ENCODE measurements at places on chromosomes 12 and 14.
A peak's percentile ranks its signal among the peaks of the same experiment; 100 is the strongest.

DNA sequence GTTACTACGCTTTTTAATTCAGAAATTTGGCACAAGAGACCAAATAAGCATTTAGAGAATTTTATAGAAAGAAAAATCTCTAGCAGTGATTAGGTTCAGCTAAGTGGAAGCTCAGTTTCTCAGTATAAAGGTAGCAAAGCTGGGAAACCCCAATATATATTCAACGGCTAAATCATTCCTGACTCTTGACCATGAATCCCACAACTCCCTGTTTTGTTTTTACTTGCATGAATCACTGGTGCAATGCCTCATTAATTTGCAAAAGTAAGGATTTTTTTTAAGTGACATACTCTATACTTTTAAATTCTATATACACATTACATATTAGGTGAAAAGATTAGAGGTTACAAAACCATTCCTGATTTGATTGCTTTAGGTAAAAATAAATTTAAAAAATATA lies 74.3 kb upstream of the PLEKHG7 start:
- no peak overlapping the region for H3K27ac ChIP-seq
- H3K27me3 ChIP-seq, result no peaks in the 10 kb centered on the region
- no peaks in the 10 kb centered on the region for H3K36me3 ChIP-seq
- no peak for DNase-seq

DNA sequence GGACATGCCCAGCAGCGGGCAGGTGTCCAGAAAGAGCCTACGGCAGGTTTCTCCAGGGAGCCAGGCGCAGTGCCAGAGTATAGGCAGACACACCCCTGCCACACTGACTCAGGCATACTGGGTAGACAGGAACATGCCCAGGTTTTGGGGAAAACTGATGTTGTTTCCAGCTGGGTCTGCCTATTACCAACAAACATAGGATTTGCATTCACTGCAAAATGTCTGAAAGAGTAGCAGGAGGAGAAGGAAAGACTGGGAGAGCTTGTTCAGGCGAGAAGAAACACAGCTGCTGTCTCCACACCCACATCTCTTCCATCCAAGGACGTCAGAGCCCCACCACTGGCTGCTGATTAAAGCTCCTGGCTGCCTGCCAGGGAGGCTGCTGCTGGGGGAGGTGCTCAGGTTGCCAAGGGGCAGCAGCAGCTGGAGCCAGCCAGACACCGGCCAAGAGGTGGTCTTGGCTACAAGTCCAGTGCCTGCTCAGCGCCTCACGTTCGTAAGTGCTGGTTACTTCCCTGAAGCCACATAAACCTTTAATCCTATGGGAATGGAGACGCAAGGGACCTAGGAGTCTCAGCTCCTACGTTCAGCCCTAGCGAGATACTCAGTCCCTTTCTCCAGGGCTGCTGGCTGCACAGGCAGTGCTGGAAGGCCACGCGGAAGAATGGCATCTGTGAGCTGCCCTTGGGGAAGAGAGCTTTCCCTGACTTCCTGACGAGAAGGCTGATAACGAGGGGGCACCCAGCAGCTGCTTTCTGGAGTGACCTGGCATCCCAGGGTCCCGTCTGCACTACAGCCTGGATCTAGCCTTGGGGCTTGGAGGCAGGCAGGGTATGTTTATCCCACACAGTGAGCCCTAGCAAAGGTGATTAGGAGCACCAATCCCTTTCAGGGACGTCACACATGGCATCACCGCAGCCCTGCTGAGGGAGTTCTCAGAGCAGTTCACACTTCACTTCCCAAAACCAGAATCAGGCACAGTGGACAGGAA lies 58.1 kb downstream of the PLEKHG3 start:
- no peaks in the 10 kb centered on the region for H3K36me3 ChIP-seq
- no peak overlapping the region for H3K27ac ChIP-seq
- H3K4me3 ChIP-seq, result no peak overlapping the region

DNA sequence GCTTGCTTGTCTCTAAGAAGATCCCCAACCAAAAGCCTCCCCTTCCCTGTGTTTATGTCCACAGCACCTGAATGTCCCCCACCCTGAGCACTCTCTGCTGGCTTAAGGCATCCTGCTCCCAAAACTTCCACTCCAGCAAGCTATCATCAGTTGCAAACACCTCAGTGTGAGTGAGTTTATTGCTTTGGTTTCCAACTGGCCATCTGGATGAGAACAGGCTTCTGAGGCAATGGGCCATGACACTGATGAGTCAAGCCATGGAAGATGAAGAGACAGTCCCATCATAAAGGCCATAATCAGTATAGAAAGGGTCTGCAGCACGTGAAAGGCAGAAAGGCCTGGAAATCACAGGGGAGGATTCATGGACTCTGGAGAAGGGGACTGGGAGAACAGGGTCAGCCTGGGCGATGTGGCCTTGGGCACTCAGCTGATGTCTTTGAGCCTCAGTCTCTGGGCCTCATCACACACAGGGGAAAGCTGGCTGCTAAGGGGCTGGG lies 12.8 kb downstream of the CMKLR1 start:
- no peaks in the 10 kb centered on the region for H3K4me1 ChIP-seq
- no peak for DNase-seq
- no peaks in the 10 kb centered on the region for H3K27me3 ChIP-seq

DNA sequence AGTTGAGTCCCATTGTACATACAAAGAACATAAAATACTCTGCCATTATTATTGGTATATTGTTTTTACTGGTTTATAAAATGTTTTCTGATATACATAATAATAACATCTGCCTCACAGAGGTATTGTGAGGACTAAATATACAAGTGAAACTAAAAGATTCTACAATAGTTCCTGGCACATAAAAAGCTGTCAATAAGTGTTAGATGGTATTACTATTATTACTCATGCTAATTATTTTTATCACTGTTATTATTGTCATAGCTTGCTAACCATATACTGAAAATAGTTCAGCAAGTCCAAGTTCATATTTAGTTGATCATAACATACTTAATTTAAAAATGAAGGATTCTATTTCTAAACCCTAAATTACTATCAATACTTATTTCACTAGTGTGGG lies 34.4 kb downstream of the BTG1 start:
- H3K27ac ChIP-seq, result no peak overlapping the region
- no peaks in the 10 kb centered on the region for H3K27me3 ChIP-seq
- H3K4me3 ChIP-seq, result no peak overlapping the region
- H3K4me1 ChIP-seq, result peaks cover 57% of the 10 kb centered on the region

- no peaks in the 10 kb centered on the region for H3K27me3 ChIP-seq
- H3K4me3 ChIP-seq, result no peak overlapping the region
- H3K27ac ChIP-seq, result no peak overlapping the region
- DNase-seq, result no peak
- H3K36me3 ChIP-seq, result no peaks in the 10 kb centered on the region
- no peaks in the 10 kb centered on the region for H3K4me1 ChIP-seq
Observed at GRCh38 chr12:19910681-19911080, 457.7 kb upstream of the PDE3A start.

- H3K4me3 ChIP-seq, result no peak overlapping the region
- H3K27me3 ChIP-seq, result no peaks in the 10 kb centered on the region
- no peak overlapping the region for H3K27ac ChIP-seq
- no peak for DNase-seq
- no peaks in the 10 kb centered on the region for H3K4me1 ChIP-seq
- no peaks in the 10 kb centered on the region for H3K36me3 ChIP-seq
Observed at GRCh38 chr14:51289169-51289568, 49.1 kb downstream of the TMX1 start.

DNA sequence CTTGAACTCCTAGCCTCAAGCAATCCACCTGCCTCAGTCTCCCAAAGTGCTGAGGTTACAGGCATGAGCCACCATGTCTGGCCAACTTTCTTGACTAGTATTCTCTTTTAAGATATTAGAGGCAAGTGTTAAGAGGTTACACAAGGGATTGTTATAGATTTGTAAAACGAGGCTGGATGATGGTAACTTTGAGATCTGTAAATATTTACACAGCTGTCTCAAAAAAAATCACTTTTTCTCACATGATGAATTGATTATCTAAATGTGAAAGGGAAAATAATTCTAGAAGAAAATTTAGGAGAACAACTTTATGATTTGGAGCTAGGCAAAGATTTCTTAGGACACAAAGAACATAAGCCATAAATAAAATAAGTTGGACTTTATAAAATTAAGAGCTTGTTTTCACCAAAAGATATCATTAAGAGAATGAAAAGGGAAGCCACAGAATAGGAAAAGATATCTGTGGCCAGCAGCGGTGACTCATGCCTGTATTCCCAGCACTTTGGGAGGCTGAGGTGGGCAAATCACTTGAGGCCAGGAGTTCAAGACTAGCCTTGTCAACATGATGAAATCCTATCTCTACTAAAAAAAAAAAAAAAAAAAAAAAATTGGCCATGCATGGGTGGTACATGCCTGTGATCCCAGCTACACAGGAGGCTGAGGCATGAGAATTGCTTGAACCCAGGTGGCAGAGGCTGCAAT lies 77.4 kb downstream of the BBS10 start:
- H3K27ac ChIP-seq, result no peak overlapping the region
- no peaks in the 10 kb centered on the region for H3K27me3 ChIP-seq
- no peaks in the 10 kb centered on the region for H3K36me3 ChIP-seq

DNA sequence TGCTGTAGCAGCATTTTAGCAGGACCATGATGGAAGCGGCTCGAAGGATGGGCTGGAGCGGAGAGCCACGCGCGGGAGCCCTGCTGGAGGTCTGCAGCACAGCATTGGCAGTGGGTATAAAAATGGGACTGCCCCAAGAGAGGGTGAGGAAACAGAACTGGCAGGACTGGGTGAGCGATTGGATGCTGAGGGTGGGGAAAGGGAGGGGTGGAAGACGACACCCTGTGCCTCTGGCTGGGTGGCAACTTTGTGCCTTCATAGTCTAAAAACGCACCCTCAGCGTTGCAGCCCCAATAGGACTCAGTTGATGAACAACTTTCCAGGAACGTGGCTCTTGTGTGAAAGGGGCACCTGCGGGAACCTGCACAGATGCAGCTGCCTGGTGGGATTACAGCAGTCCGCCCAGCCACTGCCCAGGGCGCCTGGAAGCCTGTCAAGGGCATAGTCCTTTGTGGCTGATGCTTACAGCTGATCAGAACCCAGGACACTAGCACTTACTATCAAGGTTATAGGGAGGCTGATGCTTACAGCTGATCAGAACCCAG lies 73.0 kb downstream of the NINJ2 start:
- DNase-seq, result no peak
- no peak overlapping the region for H3K27ac ChIP-seq
- H3K4me1 ChIP-seq, result no peaks in the 10 kb centered on the region
- no peak overlapping the region for H3K4me3 ChIP-seq
- H3K36me3 ChIP-seq, result no peaks in the 10 kb centered on the region

DNA sequence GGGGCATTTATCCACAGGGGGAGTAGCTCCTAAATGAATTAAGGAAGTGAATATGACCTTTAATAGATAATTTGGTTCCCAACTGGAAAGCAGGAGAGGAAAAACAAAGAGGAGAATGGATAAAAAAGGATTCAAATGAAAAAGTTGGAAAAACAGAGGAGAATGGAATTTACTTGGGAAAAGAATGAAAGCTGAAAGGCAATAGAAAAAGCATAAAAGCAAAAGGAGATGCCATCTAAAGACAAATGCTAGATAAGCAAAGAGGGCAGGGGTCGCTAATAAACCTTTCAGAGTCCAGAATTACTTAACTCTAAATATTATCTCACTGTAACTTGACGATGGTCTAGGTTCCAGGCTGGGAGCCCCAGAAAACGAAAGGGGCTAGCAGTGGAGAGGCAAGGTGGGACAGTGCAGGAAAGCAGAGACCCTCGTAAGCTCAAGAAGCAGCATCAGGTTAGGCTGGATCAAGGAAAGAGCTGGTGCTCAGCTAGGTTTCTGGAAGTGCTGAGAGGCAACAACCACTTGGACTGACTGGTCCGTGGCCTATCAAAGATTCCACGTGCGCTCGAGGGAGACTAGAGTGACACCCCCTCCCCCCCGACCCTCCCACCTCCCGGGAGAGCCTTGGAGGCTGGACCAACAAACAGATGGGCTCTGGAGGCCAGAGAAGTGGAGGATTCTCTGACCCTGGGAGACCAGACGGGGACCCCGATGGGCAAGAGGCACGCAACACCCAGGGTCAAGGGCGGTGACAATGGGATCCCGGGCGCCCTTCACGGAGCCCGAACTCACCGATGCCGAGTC lies 1.2 kb downstream of the SLC2A13 start:
- H3K4me1 ChIP-seq, result peaks cover 30% of the 10 kb centered on the region
- H3K36me3 ChIP-seq, result no peaks in the 10 kb centered on the region
- peak overlapping the region; percentile 25 for H3K4me3 ChIP-seq
- no peak for DNase-seq
- no peaks in the 10 kb centered on the region for H3K27me3 ChIP-seq
- H3K27ac ChIP-seq, result peak overlapping the region; percentile 59

GRCh38 chr14:53655080-53655785 lies 301.4 kb downstream of the BMP4 start:
- DNase-seq, result no peak
- H3K4me1 ChIP-seq, result no peaks in the 10 kb centered on the region
- H3K36me3 ChIP-seq, result no peaks in the 10 kb centered on the region
- no peaks in the 10 kb centered on the region for H3K27me3 ChIP-seq
- no peak overlapping the region for H3K4me3 ChIP-seq

GRCh38 chr12:38332814-38333213 lies 16.2 kb downstream of the ALG10B start:
- H3K4me1 ChIP-seq, result peaks cover 3% of the 10 kb centered on the region
- no peaks in the 10 kb centered on the region for H3K36me3 ChIP-seq
- no peak overlapping the region for H3K27ac ChIP-seq
- DNase-seq, result no peak
- H3K27me3 ChIP-seq, result no peaks in the 10 kb centered on the region

DNA sequence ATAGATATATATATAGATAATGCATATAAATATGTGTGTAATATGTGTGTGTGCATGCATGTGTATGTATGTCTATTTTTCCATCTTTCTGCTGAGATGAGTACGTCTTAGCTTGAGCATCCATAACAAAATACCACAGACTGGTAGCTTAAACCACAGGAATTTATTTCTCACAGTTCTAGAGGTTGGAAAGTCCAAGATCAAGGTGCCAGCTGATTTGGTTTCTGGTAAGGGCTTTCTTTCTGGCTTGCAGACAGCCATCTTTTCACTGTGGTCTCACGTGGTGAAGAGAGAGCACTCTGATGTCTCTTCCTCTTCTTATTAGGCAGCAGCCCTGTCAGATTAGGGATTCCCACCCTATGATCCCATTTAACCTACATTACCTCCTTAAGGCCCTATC lies 47.3 kb downstream of the ACSM4 start:
- H3K4me3 ChIP-seq, result no peak overlapping the region
- DNase-seq, result no peak
- no peaks in the 10 kb centered on the region for H3K27me3 ChIP-seq
- H3K36me3 ChIP-seq, result no peaks in the 10 kb centered on the region

GRCh38 chr12:107990325-107990724 lies 138.8 kb upstream of the WSCD2 start:
- no peak overlapping the region for H3K4me3 ChIP-seq
- no peaks in the 10 kb centered on the region for H3K27me3 ChIP-seq
- no peak overlapping the region for H3K27ac ChIP-seq
- H3K4me1 ChIP-seq, result no peaks in the 10 kb centered on the region
- no peaks in the 10 kb centered on the region for H3K36me3 ChIP-seq

GRCh38 chr12:68381476-68382219 lies 49.5 kb upstream of the MDM1 start:
- no peaks in the 10 kb centered on the region for H3K27me3 ChIP-seq
- H3K4me1 ChIP-seq, result peaks cover 9% of the 10 kb centered on the region
- H3K27ac ChIP-seq, result no peak overlapping the region
